ENCODE measurements at places on chromosomes 4 and X.

DNA sequence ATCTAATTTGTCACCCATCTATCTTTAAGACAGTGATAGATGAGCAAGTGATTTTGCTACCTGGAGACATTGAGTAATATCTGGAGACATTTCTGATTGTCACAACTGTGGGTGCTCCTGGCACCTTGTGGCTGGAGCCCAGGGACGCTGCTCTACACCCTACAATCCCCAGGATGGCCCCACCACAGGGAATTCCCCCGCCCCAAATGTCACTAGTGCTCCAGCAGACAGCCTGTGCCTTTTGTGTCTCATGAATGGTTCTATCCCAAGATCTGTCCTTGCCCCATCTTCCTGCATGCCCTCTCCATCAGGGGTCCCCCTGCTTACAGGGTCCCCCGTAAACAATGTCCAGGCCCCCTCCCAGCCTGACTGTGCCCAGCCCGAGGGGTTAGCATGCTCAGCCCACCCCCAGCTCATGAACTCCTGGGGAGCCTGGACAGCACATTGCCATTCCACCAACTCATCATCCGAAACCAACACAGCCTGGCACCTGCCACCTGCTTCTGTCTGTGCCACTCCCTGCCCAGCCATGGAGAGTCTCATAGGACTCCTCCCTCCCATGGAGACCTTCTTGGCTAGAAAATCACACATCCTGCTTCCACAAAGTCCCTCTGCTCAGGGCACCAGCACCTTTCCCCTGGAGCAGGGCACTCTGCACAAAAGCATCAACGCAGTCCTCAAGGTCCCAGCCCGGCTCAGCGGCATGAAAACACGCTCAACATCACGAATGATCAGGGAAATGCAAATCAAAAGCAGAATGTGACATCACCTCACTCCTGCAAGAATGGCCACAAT, 5.7 kb downstream of the P2RY8 start:
- DNase-seq = no peak

GRCh38 chr4:156495836-156496235, 475.8 kb downstream of the PDGFC start:
- no peak for DNase-seq

DNA sequence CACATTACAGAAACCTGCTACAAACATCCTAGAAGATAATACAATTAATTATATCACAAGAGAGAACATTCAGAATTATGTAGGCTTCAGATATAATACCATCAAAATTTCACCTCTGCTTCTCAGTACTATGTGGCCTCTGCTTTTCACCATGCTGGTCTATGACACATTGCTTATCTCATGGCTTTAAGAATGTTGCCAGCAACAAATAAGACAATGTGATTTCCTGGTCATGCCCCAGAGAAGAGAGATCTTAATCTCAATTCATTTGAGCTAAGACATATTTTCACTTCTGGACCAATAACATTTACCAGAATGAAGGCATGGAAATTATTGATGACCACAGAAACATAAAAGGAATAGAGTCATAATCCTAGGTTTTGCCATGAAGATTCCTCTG, 1233.4 kb upstream of the ADGRL3 start:
- DNase-seq = no peak

- DNase-seq = no peak
Measured at GRCh38 chrX:115023811-115024210, 6.4 kb upstream of the IL13RA2 start.

- DNase-seq = no peak
Measured at GRCh38 chr4:106986486-106986885, 49.6 kb downstream of the DKK2 start.

DNA sequence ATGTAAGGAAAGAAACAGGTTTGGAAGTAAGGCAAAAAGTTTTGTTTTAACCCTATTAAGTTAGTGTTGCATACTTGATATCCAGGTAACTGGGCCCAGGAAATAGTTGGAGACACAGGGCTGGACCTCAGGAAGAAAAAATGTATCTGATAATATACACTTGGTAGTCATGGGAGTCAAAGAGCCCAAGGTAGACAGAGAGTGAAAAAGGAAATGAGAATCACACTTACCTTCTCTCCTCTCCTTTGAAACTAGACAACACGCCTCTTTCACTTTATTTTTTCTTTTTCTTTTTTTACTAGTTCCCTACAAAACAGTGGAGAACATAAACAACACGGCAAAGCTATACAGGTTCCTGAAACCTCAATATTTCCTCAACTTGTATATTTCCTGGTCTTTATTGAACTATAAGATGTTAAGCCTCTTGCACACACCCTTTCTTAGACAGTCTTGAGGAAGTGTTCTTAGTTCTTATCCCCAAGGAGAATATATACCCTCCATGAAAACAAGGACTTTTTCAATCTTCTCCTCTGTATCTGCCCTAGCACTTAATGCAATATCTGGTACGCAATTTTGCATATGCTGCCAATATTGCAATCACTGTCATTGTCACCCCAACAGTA, 27.2 kb downstream of the SYTL4 start:
- DNase-seq = no peak

- DNase-seq = no peak
Measured at GRCh38 chrX:1763294-1763693, 148.4 kb downstream of the ASMT start.

DNA sequence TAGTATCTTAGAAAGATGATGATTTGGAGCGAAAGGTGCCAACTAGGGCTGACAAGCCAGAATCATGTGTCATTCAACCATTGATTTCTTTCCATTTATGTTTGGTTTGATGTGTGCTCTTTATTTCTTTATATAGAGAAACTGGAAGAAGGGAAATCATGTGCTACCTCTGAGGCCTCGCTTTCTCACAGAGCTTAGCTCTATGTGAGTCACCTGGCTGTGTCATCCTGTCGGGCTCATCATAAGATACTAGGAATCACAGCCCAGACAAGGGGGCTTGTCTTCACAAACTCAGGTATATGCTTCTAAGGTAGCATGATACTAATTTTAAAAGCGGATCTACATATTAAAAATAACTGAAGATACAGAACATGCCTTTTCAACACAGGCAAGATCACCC, 81.7 kb upstream of the GPM6B start:
- no peak for DNase-seq

GRCh38 chrX:130997314-130997713, 60.8 kb upstream of the ARHGAP36 start:
- no peak for DNase-seq

- DNase-seq = no peak
Measured at GRCh38 chrX:134365904-134366303, 94.1 kb upstream of the HPRT1 start.

DNA sequence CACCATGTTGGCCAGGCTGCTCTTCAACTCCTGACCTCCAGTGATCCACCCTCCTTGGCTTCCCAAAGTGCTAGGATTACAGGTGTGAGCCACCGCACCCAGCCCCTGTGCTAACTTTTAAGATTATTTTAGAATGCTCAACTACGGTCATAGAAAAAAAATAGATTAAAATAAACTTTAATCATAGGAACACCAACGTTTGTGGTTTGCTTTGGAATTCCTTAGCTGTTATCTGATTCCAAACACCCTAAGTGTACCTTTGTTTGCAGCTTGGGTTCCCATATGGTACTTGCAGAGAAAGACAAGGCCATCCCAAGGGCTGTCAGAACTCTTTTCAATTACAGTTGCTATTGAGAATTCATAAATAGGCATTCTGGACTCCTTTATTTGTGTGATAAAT, 90.1 kb upstream of the EFHC2 start:
- DNase-seq = no peak

DNA sequence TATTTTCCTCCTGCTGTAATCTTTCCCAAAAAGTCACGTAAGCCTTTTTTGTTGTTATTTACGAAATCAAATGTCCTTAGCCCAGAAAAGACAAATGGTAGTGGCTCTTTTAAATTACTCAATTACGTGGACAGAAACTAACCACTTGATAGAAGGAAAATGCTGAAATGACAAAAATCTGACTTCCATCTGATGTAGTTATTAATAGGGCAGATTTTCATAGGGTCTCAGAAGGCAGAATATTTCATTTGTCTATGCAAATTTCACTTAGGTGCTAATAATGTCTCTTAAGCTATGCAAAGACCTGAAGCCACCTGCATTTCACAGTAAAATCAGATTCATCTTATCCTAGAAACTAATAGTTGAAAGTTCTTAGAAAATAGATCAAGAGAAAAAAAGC, 295.7 kb downstream of the TMA16 start:
- DNase-seq = no peak

DNA sequence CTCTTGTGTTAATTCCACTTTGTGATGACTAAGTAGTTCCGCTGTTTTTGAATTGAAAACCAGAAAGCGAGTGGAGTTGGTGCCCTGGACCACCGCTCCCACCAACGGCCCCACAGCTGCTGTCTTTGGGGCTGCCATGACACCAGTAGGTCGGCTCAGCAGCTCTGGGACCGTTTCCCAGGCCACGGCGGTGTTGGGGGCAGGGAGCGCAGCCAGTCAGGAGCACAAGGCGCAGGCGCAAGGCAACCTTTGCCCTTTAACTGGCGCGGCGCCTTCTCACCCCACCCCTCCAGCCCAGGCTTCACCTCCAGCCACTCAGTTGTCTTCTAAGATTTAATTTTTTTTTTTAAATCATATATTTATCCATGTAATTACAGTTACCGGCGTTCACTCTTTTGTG, at the start of gene GK2:
Gene GK2 (minus strand): TSS at position 166 of the 400 bp plus-strand sequence. CDS start 28 bp downstream, at position 138.
- DNase-seq = no peak

DNA sequence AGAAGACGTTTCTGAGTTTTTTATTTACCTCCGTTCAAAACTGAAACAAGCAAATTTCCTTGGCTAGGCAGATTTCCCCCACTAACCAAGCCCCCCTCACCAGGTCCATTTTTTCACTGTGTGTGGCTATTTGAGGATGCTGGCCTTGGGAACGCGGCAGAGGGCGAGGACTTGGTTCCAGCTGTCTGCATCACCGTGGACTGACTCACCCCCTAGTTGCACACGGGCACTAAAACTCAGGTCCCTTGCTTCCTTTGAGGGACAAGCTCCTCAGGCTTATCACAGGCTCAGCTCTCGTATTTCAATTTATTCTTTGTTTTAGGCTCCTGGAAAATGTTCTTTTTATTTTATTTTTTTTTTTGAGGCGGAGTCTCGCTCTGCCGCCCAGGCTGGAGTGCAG, 8.4 kb upstream of the MTNR1A start:
- DNase-seq = no peak

GRCh38 chr4:98298022-98298421, 36.8 kb downstream of the RAP1GDS1 start:
- no peak for DNase-seq

- DNase-seq = no peak
Measured at GRCh38 chrX:39984191-39984956, 113.4 kb downstream of the BCOR start.

DNA sequence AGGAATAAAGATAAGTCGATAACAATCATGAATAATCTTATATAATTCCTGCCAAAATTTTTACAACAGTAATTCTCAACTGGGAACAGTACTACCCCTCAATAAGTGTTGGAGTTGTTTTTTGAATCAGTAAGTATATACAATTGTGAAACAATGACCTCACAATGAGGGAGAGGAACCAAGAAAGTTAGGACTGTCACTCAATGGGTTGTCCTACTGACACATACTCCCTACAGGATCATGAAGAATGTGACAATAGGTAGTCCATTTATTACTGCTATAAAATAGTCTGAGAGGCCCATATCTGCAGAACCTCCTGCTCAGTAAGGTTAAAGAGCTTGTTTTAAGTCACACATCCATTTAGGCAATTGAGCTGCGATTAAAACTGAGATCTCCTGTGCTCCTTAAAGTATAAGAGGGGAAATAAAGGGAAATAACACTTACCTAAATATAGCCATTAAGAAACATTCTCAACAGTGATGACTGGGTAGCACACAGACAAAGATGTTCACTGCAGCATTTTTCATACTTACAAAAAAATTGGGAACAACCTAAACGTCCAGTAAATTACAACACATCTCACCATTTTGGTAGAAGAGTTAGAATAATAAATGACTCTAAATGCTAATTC, 26.2 kb downstream of the FBXW7 start:
- DNase-seq = no peak

DNA sequence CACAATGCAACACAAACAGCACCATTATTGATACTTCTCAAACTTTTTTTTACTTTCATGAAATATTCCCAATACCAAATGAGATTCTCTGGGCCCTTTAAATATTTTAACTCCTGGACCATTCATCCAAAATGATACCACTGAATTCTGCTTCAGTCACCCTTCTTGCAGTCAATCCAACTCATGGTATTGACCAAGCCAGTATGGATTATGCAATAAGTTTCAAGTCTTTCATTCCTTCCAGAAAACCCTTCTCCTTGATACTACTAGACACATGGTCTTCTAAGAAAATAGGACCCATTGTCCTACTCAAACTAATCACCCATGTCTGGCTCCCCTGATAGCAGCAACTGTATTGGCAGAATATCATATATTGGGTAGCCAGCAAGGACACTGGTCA, 23.0 kb downstream of the ZNF721 start:
- no peak for DNase-seq

All from stimulated activated CD4-positive, alpha-beta T cell treated with anti-CD3 and anti-CD28 coated beads, Interleukin-1b, Interleukin-23, amount 100 ng/mL, for 1 hour (primary cell).